ENCODE measurements at places on chromosomes 3 and 15.
A peak's percentile ranks its signal among the peaks of the same experiment; 100 is the strongest.

GRCh38 chr3:146106986-146107385 lies 54.0 kb downstream of the PLOD2 start:
- no peak for DNase-seq

GRCh38 chr3:112619295-112619694 lies 21.6 kb downstream of the CCDC80 start:
- no peak for DNase-seq

- DNase-seq: no peak
Observed at GRCh38 chr15:62607643-62608042, 434.9 kb upstream of the TPM1 start.

DNA sequence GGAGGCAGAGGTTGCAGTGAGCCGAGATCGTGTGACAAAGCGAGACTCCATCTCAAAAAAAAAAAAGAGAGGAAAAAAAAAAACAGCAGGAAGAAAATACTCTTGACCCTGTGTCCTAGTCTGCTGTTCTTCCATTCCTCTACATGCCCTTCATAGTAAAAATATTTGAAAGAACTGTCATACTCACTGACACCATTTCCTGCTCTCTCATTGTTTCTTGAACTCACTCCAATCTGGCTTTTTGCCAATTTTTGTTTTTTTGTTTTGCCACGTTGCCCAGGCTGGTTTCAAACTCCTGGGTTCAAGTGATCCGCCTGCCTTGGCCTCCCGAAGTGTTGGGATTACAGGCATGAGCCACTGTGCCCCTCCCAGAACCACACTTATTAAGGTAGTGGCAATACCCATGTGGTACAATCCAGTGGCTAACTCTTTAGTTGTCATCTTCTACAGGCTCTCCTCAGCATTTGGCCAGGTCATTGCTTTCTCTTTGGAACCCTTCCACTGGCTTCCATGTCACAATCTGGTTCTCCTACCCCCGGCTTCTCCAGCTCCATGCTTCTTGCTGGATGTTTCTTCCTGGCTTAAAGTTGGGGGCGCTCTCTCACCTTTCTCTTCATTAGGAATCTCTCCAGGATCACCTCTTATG lies 238.2 kb upstream of the C2CD4B start:
- no peak for DNase-seq

DNA sequence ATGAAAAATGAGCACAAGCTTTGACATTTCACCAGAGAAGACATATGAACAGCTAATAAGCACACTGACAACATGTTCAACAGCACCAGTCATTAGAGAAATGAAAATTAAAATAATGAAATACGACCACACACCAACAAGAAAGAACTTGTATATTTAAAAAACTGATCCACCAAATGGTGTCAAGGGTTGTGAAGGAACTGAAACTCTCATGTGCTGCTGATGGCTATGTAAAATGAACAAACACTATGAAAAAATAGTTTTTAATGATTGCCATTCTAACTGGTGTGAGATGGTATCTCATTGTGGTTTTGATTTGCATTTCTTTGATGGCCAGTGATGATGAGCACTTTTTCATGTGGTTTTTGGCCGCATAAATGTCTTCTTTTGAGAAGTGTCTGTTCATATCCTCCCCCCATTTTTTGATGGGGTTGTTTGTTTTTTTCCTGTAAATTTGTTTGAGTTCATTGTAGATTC lies 193.8 kb downstream of the SCAPER start:
- DNase-seq: peak; percentile 64

DNA sequence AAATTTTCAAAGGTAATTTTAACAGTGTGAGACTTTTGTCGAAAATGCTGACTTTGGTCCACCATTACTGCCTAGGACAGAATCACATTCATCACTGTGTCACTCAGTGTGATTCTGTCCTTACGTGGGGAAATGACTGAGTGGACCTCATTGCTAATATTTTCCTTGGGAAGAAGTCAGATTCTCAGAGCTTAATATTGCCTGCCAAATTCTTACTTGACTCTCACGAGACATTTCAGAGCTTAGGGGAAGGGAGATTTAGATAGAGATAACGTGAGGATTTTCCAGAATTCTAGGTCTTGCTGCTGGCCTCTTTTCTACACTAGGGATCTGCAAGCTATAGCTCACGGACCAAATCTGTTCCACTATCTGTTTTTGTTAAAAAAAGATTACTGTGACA lies 270.4 kb downstream of the SUCLG2 start:
- no peak for DNase-seq

DNA sequence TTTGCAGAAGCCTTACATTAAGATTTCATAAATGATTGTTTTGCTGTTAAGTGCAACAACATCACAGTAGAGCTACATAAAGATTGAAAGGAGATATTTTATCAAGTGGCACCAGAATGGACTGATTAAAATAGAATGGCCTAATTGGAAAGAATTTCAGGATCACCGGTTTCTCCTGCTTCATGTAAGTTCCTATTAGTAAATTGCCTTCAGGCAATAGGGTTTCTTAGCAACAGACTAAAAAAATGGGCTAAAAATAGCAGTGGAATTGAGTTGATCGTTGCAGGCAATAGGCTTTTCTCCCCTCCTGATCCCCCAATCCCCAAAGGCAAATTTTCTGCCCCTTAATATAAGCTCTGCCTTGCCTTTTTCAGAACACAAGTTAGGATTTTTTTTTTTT lies 917 bp downstream of the LNP1 start:
- peak; percentile 58 for DNase-seq

- DNase-seq: no peak
Observed at GRCh38 chr15:25690673-25691543, 172.2 kb downstream of the ATP10A start.

- DNase-seq: no peak
Observed at GRCh38 chr3:179410999-179411398, 40.3 kb downstream of the GNB4 start.

DNA sequence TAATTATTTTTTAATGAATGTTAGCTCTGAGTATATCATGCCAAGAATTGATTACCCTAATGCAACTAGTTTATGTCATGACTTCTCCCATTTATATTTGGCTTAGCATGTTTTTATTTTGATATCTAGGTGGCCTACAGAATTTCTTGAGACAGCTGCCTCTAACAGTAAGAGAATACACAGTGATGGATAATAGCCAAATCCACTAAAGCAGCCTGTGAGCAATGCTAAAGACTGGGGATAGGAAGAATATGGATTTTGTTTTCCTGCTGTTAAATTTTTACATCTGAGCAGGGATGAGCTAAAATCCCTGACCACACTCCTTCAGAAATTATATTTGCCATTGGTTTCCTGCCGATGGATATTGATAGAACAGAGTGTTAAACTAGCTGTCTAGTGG lies 149.3 kb upstream of the TGFBR2 start:
- no peak for DNase-seq

GRCh38 chr15:77500989-77501388 lies 80.3 kb downstream of the HMG20A start:
- DNase-seq: no peak

DNA sequence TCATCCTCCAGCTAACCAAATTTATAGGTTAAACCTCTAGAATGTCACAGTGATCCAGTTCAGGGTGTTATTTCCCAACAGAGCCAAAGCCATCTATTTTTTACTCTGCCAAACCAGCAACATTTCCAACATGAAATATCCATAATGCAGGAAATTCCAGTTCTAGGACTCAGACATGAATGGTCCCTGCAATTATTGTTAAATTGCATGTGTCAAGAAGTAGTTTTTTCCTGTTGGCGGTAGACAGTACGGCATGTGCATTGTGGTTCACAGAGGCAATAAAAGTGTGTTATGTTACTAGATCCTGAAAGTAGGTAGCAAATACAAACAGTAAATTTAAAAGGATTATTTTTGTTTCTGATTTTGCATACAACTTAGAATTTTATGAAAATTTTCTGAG lies 215.7 kb upstream of the THBS1 start:
- no peak for DNase-seq

DNA sequence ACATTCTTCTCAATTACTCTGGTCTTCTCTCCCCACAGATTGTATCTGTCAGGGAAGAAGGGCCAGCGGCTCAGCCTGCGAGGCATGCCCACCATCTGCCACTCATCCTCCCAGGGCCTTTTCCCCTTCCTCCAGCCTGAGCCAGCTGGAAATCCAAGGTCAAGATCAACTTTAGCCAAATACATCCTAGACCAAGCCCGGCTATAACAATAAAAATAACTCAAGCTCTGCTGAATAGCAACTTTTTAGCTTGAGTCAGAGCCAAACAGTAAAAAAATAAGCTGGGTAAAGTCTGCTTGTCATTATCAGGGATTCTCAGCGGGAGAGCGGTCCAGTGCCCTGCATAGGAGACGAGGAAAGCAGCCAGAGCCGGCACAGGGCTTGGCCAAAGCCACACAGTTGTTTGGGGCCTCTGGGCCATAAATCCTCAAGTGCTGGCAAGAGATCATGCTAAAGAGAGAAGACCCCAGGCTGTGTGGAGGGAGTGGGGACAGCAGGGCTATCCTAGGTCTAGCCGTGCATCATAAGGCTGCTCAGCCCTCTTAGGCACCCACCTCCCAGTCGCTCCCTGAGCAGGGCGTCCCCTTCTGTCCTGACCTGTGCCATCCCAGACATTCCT lies 76.2 kb upstream of the HERC1 start:
- DNase-seq: no peak

DNA sequence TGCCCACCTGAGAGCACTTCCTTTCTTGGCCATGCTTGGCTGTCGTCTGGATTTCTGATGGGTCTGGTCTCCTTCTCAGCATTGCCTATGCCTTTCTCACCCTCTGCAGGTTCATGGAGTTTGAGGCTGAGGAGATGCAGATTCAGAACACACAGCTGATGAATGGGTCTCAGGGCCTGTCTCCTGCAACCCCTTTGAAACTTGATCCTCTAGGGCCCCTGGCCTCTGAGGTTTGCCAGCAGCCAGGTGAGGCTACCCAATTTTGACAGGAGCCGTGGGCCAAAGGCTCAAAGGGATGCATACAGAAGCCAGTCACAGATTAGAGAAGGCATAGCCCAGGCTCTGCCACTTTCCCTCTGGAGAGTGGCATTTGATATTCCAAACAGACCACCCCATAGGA lies 10.5 kb downstream of the NUTM1 start:
- DNase-seq: no peak

GRCh38 chr3:55158345-55158744 lies 230.5 kb upstream of the LRTM1 start:
- DNase-seq: no peak

DNA sequence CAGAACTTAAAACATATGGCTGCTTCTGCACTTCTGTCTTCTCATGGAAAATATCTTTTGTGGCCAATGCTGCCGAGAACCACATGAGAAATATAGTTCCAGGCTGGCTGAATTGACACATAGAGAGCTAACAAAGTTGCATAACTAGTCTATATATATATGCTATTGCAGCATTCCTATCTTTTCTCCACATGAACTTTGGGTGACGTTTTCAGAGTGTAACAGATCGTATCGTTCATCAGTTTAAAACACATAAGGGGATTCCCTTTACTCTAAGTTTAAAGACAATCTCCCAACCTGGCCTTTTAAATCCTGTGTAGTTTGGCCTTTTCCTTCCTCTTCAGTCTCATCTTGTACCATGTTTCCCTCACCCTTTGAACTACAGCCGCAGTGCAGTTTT lies 394.2 kb upstream of the CBLB start:
- no peak for DNase-seq

DNA sequence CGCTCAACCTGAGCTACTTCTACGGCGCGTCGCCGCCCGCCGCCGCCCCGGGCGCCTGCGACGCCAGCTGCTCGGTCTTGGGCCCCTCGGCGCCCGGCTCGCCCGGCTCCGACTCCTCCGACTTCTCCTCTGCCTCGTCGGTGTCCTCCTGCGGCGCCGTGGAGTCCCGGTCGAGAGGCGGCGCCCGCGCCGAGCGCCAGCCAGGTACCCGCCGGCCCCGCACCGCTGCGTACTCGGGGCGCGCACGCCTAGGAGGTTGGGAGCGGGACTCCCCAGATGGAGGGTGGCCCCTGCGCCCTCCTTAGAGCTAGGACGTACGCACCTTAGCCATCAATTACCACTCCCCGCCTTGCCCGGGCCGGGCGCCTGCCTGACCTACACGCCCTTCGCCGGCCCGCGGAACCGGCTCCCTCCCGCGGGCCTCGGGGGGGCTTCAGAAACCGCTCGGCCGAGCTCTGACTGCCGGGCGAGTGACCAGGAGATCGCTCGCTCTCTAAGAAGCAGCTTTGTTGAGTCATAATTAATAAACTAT lies 466 bp downstream of the NFKBIZ start:
- peak; percentile 66 for DNase-seq

GRCh38 chr3:159882790-159883779 lies 105.5 kb upstream of the IL12A start:
- no peak for DNase-seq

DNA sequence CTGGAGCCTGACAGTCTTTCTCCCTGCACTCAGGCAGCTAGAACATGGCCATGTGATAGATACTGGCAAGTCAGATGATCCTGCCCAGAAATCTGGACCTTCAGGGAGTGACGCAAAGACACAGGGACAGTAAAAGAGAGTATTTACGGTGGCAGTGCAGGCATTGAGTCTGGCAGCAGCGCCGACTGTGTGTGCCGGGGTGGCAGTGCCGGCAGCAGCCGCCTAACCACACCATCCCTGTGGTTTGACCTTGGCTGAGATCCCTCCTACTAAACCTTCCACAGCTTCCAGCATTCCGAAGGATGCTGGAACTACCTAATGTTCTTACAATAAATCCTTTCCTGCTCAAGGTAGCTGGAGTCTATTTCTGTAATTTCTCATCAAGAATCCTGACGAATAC lies 4.6 kb upstream of the TSPAN3 start:
- no peak for DNase-seq

DNA sequence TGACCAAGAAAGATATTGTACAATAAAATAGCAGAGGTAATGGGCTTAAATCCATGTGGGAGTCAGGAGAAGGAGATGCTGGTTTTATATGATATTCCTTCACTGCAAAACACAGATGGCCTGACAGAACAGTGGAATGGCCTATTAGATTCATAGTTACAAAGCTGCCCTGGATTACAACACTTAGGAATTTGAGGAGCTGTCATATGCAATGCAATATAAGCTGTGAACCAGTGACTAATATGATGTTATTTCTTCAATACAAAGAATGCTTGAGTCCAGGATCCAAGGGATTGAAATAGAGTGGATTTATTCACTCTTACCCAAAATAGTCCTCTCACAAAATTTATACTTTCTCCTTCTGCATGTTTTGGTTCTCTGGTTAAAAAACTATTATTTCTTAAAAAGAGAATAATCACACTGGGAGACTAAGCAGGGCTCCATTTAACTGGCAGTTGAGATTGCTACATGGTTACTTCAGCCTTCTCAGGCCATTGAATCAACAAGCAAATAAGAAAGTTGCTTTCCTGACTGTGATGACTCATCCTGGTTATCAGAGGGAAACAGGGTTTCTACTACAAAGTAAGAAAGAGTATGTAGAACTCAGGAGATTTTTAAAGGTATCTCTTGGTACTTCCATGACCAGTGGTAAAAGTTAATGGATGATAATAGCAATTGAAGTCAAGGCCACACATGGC lies 79.8 kb upstream of the ZPLD1 start:
- DNase-seq: no peak

Measured in NAMALWA (cell line).